ENCODE measurements at places on chromosomes 13 and 19. TPM values are rescaled to one million over a fixed set of nuclear protein-coding genes. Genes with fewer than 3 reads are reported as not detected.

The RASIP1 gene
- not detected for total RNA-seq

The DEDD2 gene
- total RNA-seq = 17.9 TPM

The CFD gene
- total RNA-seq = 0.91 TPM

The ZNF649 gene
- 21.8 TPM for total RNA-seq

The FFAR1 gene
- 0.16 TPM for total RNA-seq

The LGALS14 gene
- not detected for total RNA-seq

The LILRB3 gene
- total RNA-seq = 0.13 TPM

The SYNGR4 gene
- not detected for total RNA-seq

The PLIN5 gene
- total RNA-seq = 1.4 TPM

The ZSCAN18 gene
- 162 TPM for total RNA-seq

The PRTN3 gene
- not detected for total RNA-seq

The OR10H1 gene
- 0.09 TPM for total RNA-seq

The TLE6 gene
- total RNA-seq = not detected

The KIR3DL1 gene
- total RNA-seq = not detected

The CYP2B6 gene
- not detected for total RNA-seq

The ERICH4 gene
- 1.7 TPM for total RNA-seq

The ZNF429 gene
- 7.5 TPM for total RNA-seq

The CEACAM5 gene
- total RNA-seq = 0.50 TPM

The CLEC4G gene
- total RNA-seq = not detected

The CCL25 gene
- total RNA-seq = not detected

The TRPC4 gene
- 3.3 TPM for total RNA-seq

The ZNF628 gene
- total RNA-seq = 4.7 TPM

The NACC1 gene
- 51.7 TPM for total RNA-seq

The PNMA8C gene
- 0.35 TPM for total RNA-seq

The ZNF442 gene
- total RNA-seq = 14.4 TPM

The UNC13A gene
- total RNA-seq = 15.4 TPM

The KLK15 gene
- not detected for total RNA-seq

The WASF3 gene
- total RNA-seq = 21.2 TPM

The MYO1F gene
- 15.9 TPM for total RNA-seq

The SF3A2 gene
- total RNA-seq = 34.2 TPM

The GARIN5A gene
- total RNA-seq = 6.9 TPM

The SERTM1 gene
- total RNA-seq = 0.10 TPM

The CEACAM19 gene
- 1.5 TPM for total RNA-seq

The ZSCAN22 gene
- 3.3 TPM for total RNA-seq

The GSX1 gene
- total RNA-seq = not detected

Data from motor neuron (in vitro differentiated cells).